ENCODE measurements at places on chromosomes 5 and 9.

DNA sequence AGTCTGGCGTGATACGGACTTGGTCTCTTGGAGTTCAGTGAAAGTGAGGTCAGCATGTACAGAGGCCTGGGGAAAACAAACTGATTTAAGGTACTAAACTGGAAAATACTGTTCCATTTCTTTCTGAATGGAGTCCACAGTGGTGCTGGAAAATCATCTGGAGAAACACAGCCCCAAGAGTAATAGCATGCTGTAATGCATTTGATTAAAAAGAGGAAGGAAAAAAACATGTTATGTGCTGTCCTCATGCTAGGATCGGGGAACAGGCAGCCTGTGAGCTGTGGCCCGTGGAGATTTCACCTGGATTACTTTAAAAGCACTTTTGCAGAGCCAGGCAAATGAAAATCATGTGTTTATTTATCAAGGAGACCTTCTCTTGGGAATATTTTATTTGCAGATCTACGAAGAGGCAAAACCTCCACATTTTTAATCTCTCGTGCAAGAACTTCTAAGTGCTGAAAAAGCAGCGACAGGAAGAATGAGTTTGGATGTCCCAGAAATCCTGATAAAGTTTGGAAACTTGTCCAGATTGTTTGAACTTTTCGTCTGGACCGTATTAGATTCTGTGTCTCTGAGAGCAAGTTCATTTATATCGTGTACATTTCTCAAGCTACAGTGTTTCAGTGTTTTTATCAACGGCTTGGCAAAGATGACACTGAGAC, 228.8 kb downstream of the GAS1 start:
- no peak for DNase-seq

DNA sequence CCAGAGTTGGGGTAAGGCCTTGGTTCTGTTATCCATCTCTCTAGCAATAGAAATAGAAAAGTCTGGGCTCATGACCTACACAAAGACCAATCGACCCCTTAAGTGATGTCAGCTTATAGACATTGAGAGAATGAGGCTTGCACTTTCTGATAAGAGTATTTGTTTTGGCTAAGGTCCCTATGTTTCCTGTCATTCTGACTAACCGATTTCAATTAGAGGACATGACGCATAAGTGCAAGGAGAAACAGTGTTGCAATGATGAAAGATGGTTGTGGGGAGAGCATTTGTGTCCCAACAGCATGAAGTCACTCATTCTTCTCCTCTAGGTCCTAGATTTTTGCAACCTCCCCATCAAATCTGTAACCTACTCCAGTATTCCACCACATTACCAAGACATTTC, 255.1 kb downstream of the MAT2B start:
- peak; percentile 76 for DNase-seq

- DNase-seq: peak; percentile 17
Measured at GRCh38 chr5:40594811-40595210, 84.9 kb upstream of the PTGER4 start.

DNA sequence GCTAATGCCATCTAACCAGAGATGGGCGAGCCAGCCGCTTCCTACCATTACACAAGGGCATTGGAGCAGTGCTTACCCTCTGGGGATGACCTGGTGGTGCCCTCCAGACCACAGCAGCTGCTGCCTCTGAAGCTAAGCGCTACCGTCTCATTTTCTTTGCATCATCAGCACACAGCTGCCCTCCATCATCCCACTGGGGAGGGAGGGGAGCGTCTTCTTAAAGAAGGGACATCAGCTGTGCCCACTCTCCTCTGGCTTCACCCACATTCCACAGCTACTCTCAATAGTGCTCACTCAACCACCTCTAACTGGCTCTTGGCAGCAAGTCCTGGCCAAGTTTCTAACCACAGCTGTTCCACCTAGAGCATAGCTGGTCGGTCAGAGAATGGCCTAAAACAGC, 503.4 kb downstream of the NFIB start:
- no peak for DNase-seq

DNA sequence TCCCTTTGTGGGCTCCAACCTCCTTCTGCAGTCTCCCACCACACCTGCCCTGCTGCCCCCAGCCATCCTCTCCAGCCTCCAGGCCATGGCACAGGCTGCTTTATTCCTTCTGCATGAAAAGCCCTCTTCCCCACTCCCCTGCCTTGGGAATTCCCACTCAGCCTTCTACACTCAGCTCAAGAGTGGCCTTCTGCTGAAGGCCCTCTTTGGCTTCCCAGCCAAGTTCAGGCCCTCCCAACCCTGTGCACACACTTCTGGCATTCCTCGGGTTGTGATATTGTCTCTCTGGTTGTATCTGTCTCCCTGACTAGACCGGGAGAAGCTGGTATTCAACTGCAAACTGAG, 5.7 kb downstream of the SHB start:
- no peak for DNase-seq

GRCh38 chr5:102781786-102782185, 26.7 kb downstream of the PAM start:
- DNase-seq: no peak

DNA sequence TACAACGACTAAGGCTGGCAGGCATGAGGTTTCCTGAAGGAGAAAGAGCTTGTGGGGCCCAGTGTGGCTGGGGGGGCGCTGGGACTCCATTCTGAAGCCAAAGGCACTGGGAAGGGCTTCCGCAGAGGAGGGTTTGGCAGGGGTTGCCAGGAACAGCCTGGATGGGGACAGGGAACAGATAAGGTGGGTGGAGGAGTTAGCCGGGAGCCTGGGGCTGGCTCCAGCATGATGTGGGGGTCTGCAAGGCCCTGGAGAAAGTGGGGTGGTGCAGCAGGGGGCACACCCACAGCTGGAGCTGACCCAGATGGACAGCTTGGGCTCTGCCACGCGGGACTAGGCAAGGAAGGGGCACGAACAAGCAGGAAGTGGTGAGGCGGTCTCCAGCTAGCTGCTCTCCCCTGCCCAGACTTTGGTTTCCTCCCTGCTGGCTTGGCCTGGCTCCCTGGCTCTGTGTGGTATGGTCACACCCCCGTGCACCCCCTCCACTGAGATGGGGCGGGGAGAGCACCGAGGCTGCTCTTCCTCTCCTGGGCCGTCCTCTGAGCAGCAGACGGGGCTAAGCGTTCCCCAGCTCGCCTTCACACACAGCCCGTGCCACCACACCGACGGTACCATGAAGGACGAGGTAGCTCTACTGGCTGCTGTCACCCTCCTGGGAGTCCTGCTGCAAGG, at the start of gene LTC4S:
Gene LTC4S, plus strand, starts transcription at position 519 of the 672 bp plus-strand sequence. Its CDS starts 95 bp downstream, at position 614.
- peak; percentile 77 for DNase-seq

GRCh38 chr5:59917121-59917520, 23.6 kb upstream of the PDE4D start:
- DNase-seq: no peak

- DNase-seq: peak; percentile 98
Measured at GRCh38 chr5:91280362-91281269, 102.5 kb downstream of the ARRDC3 start.

GRCh38 chr9:96219026-96219899, 82.7 kb downstream of the HSD17B3 start:
- DNase-seq: peak; percentile 34

DNA sequence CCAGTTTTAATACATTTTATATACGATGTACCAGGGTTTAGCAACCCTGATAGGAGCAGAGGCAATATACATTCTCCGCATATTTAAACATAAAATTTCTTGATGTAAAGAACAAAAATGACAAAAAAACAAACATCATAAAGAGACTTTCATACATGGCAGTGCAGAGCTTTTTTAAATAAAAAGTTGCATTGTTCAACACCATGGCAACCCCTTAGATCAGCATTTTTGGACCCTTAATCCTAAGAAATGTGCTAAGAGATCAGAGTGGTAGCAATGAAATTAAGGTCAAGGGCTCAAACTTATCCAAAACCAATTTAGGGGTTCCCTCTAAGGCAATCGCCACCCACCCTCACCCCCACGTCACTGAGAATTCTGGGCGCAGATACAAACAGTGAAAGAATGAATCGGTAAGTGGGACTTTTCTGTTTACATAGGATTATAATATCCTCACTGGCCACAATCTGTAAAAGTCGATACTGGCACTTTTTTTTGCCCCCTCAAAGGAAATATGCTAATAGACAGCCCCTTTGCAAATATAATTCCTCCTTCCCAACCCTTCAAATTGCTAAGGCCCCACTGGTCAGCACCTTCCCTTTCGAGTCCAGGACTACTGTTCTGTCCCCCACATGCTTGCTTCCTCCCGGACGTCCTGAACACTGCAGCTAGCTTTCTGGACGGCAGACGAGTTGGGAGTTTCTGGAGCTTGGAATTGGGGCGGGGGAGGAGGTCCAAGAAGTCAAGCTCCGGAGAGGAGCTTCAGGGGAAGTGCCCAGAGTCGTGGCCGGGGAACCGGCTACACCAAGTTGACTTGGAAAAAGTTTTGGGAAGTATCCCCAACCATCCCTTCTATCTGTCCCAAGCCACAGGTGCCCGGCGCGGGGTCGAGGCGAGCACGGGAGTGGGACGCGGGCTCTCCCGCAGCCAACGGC, 2.2 kb downstream of the GAS1 start:
- peak; percentile 42 for DNase-seq

- peak; percentile 26 for DNase-seq
Measured at GRCh38 chr5:62134811-62135210, 171.2 kb upstream of the KIF2A start.

- DNase-seq: no peak
Measured at GRCh38 chr9:136779808-136780207, 11.3 kb upstream of the TMEM141 start.

DNA sequence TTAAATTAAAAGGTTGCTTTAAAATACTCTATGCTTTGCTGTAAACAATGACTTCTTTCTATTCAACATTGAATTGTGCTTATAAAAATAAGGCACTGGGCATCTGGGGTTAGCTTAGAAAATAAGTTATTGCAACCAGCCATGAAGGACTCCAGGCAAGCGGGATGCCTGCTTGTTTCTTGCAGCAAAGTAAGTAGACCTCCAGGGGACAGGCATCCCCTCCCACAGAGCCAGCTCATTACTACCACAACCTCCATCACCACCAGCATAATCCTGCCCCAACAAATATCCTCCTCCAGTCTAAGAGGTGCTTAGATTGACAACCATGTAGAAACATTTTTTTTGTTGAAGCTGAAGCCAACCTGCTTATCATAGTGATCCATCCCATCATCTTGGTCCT, 190.4 kb downstream of the TARS1 start:
- no peak for DNase-seq

DNA sequence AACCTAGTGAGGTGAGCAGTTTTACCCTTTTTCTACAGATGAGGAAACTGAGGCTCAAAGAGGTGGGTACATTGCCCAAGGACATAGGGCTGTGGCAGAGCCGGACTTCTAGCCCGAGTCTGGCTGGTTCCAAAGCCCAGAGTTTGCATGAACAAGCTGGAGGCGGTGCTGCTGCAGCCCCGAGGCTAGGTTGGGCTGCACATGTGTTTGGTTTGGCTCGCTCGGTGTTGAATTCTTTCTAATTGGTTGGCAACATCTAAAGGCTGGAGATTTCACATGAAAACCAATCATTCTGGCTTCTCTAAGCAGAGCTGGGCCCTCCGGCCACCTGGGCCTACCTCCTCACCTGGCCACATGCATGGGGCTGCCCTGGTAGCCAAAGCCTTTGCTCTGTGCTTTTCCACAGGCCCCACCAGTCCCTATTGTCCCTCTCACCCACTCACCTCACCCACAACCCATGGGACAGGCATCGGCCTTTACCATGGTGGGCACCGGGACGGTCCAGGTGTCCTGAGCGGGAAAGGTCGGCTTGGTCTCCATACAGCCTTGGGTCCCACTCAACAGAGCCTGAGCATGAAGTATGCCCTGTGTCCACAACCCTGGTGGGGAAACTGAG, 262.3 kb downstream of the NSG2 start:
- DNase-seq: no peak

DNA sequence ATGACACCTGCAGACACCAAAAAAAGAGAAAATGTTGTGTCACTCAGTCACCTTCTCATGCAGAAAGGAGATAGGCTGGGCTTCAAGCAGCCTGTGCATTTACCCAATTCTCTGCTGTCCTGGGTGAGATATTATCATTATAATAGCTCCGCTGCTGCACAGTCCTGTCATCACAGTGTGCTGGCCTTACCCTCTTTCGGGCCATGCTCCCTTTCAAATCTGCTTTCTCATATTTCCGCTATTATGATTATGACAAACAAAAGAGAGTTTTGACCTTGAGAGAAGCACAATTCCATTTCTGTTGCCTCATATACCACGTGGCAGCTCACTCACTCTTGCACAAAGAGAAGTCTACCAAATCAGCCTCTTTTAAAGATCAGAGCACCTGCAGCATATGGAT, 1350.1 kb upstream of the ACO1 start:
- no peak for DNase-seq

GRCh38 chr9:84667571-84668195, 1.8 kb upstream of the NTRK2 start:
- no peak for DNase-seq

DNA sequence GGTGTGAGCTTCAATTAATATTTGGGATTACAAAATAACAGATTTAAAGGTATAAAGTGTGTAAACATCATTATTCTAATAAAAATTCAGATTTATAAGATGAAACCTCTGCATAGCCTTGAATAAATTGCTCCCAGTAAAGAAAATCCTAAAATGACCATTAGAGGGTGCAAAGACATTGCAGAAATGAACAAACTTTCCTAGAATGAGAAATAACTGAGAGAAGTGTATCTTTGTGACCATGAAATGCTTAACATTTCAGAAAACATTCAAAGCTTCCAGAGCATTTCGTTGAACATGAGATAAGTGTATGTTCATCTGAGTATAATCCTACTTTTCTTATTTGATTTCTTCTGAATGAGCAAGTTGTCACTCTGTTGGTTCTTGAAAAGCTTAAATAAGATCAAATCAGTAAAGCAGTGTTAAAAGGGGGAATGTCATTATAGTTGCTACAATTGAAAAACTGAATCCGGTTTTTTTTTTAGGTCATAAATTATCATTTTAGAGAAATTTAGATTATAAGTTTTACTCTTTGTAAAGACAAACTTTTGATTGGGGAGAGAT, 24.7 kb upstream of the NUDT12 start:
- peak; percentile 20 for DNase-seq

DNA sequence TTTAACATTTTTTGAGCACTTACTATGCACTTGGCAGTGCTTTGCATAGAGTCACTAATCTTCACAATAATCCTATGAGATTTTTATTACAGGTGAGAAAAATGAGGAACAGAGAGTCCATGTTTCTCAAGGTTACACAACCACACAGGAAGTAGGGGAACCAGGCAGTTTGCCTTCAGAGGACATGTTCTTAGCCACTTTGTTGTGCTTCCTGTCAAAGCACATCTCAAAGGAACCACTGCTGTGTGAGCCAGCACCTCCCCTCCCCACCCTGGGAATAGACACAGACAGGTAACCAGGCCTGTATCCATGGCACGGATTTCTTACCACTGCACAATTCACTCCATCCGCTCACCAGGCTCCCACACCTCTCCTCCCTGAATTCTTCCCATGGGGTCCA, 6.3 kb upstream of the DNAJB5 start:
- DNase-seq: no peak

Data from AG10803 (cell line).